ENCODE measurements at places on chromosomes 2 and 18. TPM values are rescaled to one million over a fixed set of nuclear protein-coding genes. Genes with fewer than 3 reads are reported as not detected.

The CSRNP3 gene
- 3.0 TPM for total RNA-seq

The LBX2 gene
- 6.3 TPM for total RNA-seq

The RIT2 gene
- not detected for total RNA-seq

The KCNJ13 gene
- not detected for total RNA-seq

The TSGA10 gene
- 7.6 TPM for total RNA-seq

The SCYGR7 gene
- total RNA-seq: not detected

All from smooth muscle cell of trachea (primary cell).